ENCODE measurements at places on chromosomes 2 and 18. TPM values are rescaled to one million over a fixed set of nuclear protein-coding genes. Genes with fewer than 3 reads are reported as not detected.

DNA sequence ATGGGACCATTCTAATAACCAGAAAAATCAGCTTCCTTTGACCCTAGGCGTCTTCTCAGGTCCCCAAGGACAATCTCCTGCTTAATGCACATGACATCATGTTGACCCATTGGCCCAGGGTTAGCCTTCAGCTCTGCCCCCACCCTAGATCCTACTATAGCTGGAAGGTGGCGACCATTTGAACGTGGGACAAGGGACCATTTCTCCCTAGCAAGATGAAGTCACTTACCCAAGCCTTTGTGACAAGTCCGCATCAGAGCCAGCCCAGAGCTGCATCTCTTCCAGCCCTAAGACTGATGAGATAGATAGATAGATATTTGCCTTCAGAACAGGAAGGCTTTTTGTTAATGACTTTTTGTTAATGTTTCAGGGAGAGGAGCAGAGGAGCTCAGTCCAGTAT lies 28.2 kb upstream of the TAF1B start:
- DNase-seq, result no peak
- no peak overlapping the region for H3K27ac ChIP-seq
- H3K4me3 ChIP-seq, result no peak overlapping the region

GRCh38 chr2:119222863-119223520 lies 642 bp upstream of the STEAP3 start:
- H3K27ac ChIP-seq, result no peak overlapping the region
- H3K4me1 ChIP-seq, result peaks cover 11% of the 10 kb centered on the region
- peak overlapping the region; percentile 73 for H3K4me3 ChIP-seq
- DNase-seq, result no peak

DNA sequence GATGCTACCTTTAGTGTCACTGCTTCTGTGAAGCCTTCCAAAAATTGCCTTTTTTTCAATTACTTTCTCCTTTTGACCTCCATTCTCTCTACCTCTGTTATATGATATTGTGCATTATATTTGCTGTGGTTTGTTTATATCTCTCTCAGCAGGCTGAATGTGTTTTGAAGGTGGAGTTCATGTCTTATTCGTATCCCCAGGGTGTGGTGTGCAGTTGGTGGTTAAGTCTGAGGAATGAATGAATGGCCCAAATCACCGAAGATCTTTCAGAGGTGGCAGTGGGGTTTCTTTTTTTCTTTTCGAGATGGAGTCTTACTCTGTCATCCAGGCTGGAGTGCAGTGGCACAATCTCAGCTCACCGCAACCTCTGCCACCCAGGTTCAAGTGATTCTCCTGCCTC lies 53.5 kb upstream of the MAP4K3 start:
- no peaks in the 10 kb centered on the region for H3K36me3 ChIP-seq
- peaks cover 41% of the 10 kb centered on the region for H3K4me1 ChIP-seq
- no peak overlapping the region for H3K27ac ChIP-seq
- no peak overlapping the region for H3K4me3 ChIP-seq
- DNase-seq, result no peak
- no peaks in the 10 kb centered on the region for H3K27me3 ChIP-seq

GRCh38 chr2:210839450-210839849 lies 283.1 kb downstream of the CPS1 start:
- no peak overlapping the region for H3K4me3 ChIP-seq
- H3K27ac ChIP-seq, result no peak overlapping the region
- H3K27me3 ChIP-seq, result no peaks in the 10 kb centered on the region
- H3K36me3 ChIP-seq, result no peaks in the 10 kb centered on the region
- no peaks in the 10 kb centered on the region for H3K4me1 ChIP-seq

GRCh38 chr2:96413323-96413722 lies 77.8 kb downstream of the NCAPH start:
- H3K4me1 ChIP-seq, result peaks cover 7% of the 10 kb centered on the region
- H3K27ac ChIP-seq, result no peak overlapping the region
- H3K27me3 ChIP-seq, result peaks cover 2% of the 10 kb centered on the region

- no peak overlapping the region for H3K27ac ChIP-seq
- no peak overlapping the region for H3K4me3 ChIP-seq
- H3K4me1 ChIP-seq, result peaks cover 5% of the 10 kb centered on the region
- H3K27me3 ChIP-seq, result no peaks in the 10 kb centered on the region
- peak; percentile 5 for DNase-seq
Measured at GRCh38 chr18:28576941-28577340, 400.0 kb upstream of the CDH2 start.

GRCh38 chr2:96864343-96865091 lies 5.4 kb downstream of the SEMA4C start:
- no peak overlapping the region for H3K4me3 ChIP-seq
- H3K4me1 ChIP-seq, result peaks cover 19% of the 10 kb centered on the region
- H3K36me3 ChIP-seq, result peaks cover 30% of the 10 kb centered on the region

MERTK gene
- 5.1 TPM for total RNA-seq

GRCh38 chr18:9042766-9043481 lies 59.6 kb upstream of the NDUFV2 start:
- no peaks in the 10 kb centered on the region for H3K27me3 ChIP-seq
- no peak overlapping the region for H3K27ac ChIP-seq
- H3K4me1 ChIP-seq, result no peaks in the 10 kb centered on the region

GRCh38 chr2:162149940-162150339 lies 2.1 kb downstream of the GCG start:
- no peaks in the 10 kb centered on the region for H3K36me3 ChIP-seq
- H3K4me3 ChIP-seq, result no peak overlapping the region
- no peaks in the 10 kb centered on the region for H3K4me1 ChIP-seq
- no peak overlapping the region for H3K27ac ChIP-seq
- no peaks in the 10 kb centered on the region for H3K27me3 ChIP-seq
- DNase-seq, result no peak

GRCh38 chr2:10524341-10524740 lies 76.2 kb upstream of the ODC1 start:
- H3K36me3 ChIP-seq, result no peaks in the 10 kb centered on the region
- H3K4me1 ChIP-seq, result no peaks in the 10 kb centered on the region
- H3K27me3 ChIP-seq, result no peaks in the 10 kb centered on the region
- H3K4me3 ChIP-seq, result no peak overlapping the region
- H3K27ac ChIP-seq, result no peak overlapping the region

GRCh38 chr2:159506764-159507440 lies 109.4 kb downstream of the BAZ2B start:
- H3K4me3 ChIP-seq, result no peak overlapping the region
- no peaks in the 10 kb centered on the region for H3K27me3 ChIP-seq
- no peak overlapping the region for H3K27ac ChIP-seq
- peak; percentile 59 for DNase-seq
- no peaks in the 10 kb centered on the region for H3K36me3 ChIP-seq

SLC5A7 gene
- 0.05 TPM for total RNA-seq

- no peaks in the 10 kb centered on the region for H3K27me3 ChIP-seq
- no peak overlapping the region for H3K27ac ChIP-seq
- no peak overlapping the region for H3K4me3 ChIP-seq
- no peak for DNase-seq
Measured at GRCh38 chr2:207229161-207229560, 63.4 kb upstream of the KLF7 start.

- no peak for DNase-seq
- H3K4me1 ChIP-seq, result peaks cover 37% of the 10 kb centered on the region
- H3K27me3 ChIP-seq, result no peaks in the 10 kb centered on the region
- H3K4me3 ChIP-seq, result no peak overlapping the region
Measured at GRCh38 chr2:173654896-173655265, 300.2 kb downstream of the CDCA7 start.

ZNF892 gene
- 5.9 TPM for total RNA-seq

- H3K36me3 ChIP-seq, result no peaks in the 10 kb centered on the region
- H3K27me3 ChIP-seq, result peaks cover 6% of the 10 kb centered on the region
- H3K27ac ChIP-seq, result no peak overlapping the region
- peaks cover 4% of the 10 kb centered on the region for H3K4me1 ChIP-seq
- H3K4me3 ChIP-seq, result no peak overlapping the region
Measured at GRCh38 chr2:235553291-235553690, 59.4 kb downstream of the AGAP1 start.

RGPD4 gene
- total RNA-seq, result not detected

DUSP2 gene
- total RNA-seq, result 0.95 TPM

NEU2 gene
- not detected for total RNA-seq

DNA sequence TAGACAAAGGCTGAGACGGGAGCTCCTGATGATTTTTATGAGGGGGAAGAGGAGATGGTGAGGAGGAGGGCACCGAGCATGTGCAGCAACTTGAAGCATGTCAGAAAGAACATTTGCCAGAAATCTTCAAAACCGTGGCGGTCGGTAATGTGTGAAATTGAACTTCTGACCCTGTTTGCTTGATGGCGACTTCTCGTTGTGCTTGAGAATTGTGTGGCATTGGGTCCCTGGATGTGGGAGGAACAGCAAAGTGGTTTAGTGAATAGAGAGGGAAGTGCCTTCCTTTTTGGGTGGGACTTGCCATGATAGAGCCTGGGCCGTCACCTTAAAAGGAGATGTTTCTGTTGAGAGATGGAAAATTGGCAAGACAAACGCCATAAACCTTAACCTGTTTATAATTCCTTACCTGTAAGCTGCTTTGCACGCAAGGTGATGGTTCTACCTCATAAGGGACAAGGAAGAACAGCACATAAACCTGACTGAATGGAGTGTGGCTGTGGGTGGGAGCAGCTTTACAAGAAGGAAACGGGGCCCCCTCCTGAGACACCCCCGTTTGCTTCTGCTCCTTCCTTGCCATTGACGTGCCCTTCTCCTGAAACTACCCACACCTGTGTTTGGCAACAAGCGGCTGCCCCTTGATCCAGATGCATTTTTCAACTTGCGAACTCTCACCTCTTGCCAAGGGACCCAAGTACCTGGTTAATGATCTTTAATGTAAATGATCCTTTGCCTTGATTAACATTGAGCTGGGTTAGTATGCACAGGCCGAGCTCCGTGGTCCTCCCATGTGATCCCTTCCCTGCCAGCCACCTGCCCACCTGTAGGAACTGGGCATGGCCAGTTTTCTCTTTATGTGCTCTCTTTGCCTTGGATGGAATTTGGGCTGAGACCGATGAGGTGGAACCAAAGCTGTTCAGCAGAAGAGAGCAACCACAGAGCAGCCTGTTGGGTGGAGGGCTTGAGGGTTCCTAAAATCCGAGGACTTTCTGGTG lies 153.2 kb downstream of the NEDD4L start:
- H3K4me3 ChIP-seq, result no peak overlapping the region
- H3K4me1 ChIP-seq, result peaks cover 21% of the 10 kb centered on the region
- no peak for DNase-seq
- H3K27ac ChIP-seq, result no peak overlapping the region
- H3K27me3 ChIP-seq, result no peaks in the 10 kb centered on the region
- H3K36me3 ChIP-seq, result no peaks in the 10 kb centered on the region

- no peak overlapping the region for H3K27ac ChIP-seq
- no peak overlapping the region for H3K4me3 ChIP-seq
- no peak for DNase-seq
- H3K36me3 ChIP-seq, result no peaks in the 10 kb centered on the region
- no peaks in the 10 kb centered on the region for H3K4me1 ChIP-seq
Measured at GRCh38 chr2:194363878-194364277, 1293.1 kb upstream of the SLC39A10 start.

IRS1 gene
- total RNA-seq, result 34.2 TPM

GRCh38 chr2:236824836-236825235 lies 255.2 kb downstream of the ACKR3 start:
- H3K27ac ChIP-seq, result no peak overlapping the region
- no peaks in the 10 kb centered on the region for H3K36me3 ChIP-seq
- no peak overlapping the region for H3K4me3 ChIP-seq
- no peaks in the 10 kb centered on the region for H3K27me3 ChIP-seq
- no peak for DNase-seq
- H3K4me1 ChIP-seq, result no peaks in the 10 kb centered on the region

DNA sequence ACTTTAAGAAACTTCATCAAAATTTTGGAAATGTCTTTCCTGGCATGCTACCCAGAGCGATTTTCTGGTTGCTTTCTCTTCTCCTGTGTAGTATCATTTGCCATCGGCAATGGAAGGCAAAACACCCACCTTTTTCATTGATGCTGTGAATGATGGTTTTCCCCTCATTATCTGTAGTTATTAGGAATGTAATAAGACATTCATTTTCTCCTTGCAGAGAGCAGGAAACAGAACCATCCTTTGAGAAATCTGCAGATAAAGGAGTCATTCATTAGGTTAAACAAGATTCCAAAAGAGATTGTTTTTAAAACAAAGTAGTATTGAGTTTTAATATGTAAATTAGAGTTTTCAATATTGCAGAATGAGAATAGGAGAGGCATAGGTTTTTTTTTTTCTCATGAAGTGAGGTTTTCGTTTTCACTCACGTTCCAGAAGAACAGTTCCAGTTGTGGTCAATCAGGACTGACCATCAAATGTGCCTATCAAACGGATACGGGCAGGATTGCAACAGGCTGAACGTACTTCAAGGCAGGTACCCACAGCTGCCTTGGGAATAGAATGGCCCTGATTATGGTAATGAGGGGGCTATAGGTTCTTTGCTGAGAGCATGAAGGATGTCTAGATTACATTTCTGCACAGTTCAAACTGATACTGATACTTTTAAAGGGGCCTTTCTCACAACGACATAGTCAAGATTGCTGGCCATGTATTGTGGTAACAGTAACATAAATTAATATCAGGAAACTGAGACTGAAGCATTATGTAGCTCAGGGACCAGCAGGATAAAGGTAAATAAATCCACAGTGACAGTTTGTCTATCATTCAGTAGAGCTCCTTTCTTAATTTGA lies 49.8 kb upstream of the PLA2R1 start:
- H3K27me3 ChIP-seq, result no peaks in the 10 kb centered on the region
- H3K4me1 ChIP-seq, result no peaks in the 10 kb centered on the region
- H3K27ac ChIP-seq, result no peak overlapping the region
- no peaks in the 10 kb centered on the region for H3K36me3 ChIP-seq
- no peak for DNase-seq

PRLH gene
- total RNA-seq, result not detected

Data from astrocyte (in vitro differentiated cells and primary cell).